ENCODE measurements at places on chromosomes 6 and 20.

- no peak for DNase-seq
These were observed 89.0 kb upstream of the AKIRIN2 start for GRCh38 chr6:87791029-87791428.

DNA sequence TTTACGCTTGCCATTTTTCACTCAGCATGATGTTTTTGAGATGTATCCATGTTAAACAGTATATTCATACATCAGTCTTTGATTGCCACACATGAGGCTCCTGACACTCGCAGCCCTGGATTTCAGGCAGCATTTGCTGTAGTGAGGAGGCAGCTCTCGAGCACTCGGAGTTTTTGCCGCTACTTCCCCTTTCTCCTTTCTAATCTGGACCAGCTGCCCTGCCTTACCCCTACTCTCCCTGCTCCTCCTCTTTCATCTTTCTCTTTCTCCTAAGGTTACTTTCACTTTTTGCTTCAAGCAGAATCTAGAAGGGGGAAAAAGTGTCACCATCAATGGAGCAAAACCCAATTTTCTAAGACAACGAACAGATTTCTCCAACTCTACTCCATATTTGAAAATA is 5.9 kb upstream of the CST3 start:
- DNase-seq: no peak

- DNase-seq: no peak
These were observed 481.3 kb upstream of the CITED2 start for GRCh38 chr6:139855671-139856311.

DNA sequence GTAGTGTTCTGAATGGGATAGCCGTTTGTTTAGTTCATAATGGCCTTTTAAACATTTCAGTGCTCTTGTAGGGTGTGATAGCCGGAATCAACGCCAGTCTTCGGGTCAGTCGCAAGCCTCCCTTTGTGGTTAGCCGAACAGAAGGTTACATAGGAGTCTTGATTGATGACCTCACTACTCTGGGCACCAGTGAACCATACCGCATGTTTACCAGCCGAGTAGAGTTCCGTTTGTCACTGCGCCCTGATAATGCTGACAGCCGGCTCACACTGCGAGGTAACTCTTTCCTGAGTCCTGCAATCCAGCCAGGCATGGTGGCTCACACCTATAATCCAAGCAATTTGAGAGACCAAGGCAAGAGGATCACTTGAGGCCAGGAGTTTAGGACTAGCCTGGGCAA is 20.4 kb downstream of the MTO1 start:
- no peak for DNase-seq

GRCh38 chr20:49231471-49231870 is 12.3 kb downstream of the DDX27 start:
- no peak for DNase-seq

DNA sequence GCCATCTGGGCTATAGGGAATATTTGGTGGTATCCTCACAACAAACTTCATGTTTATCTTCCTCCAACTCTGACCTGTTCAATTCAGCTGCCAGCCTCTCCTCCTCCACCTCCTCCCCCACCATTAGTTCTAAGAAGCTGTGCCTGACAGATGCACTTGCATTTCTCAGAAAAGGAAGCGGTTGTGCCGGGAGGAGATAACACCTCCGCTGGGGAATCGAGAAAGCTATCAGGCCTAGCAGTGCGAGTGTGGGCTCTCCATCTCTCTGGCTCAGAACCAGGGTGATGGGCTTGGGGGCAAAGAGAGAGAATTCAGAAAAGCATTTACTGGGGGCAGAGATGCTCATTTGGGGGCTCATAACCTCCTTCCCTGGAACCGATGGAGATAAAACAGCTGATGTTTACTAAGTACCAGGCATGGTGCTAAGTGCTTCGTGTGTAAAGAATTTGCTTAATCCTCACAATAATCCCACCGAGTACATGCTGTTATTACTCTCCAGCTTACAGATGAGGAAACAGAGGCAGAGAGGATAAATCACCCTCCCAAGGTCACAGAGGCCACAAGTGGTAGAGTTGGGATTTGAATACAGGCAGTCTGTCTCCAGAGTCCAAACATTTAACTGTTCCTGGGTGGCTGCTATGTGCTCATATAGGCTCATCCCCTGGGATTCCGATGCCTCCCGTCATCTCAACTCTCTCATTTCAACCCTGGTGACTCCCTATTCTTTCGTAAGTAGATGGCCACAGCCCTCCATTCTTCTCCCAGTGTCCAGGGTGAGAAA is 38.3 kb downstream of the COX4I2 start:
- peak; percentile 65 for DNase-seq
